ENCODE measurements at places on chromosomes 1 and 21.
A peak's percentile ranks its signal among the peaks of the same experiment; 100 is the strongest.

GRCh38 chr1:40802078-40802741, 18.6 kb downstream of the KCNQ4 start:
- peak; percentile 85 for DNase-seq

DNA sequence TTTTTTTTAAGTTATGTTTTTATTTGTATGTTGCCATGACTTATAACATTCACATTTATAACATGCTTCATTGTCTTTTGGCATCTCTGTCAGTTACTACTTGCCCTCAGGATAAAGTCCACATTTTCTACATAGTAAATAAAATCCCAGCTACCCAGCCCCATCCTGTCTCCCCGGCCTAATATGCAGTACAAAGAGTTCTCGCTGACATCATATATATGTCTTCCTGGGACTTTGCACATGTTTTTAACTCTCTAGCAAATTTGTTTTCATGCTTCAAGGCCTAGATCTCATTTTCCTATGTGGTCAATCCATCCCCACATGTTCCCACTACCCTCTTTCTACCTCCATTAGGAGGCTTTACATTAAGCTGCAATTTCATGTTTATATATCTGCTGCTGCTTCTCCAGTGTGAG, 33.0 kb upstream of the IVNS1ABP start:
- DNase-seq: no peak

DNA sequence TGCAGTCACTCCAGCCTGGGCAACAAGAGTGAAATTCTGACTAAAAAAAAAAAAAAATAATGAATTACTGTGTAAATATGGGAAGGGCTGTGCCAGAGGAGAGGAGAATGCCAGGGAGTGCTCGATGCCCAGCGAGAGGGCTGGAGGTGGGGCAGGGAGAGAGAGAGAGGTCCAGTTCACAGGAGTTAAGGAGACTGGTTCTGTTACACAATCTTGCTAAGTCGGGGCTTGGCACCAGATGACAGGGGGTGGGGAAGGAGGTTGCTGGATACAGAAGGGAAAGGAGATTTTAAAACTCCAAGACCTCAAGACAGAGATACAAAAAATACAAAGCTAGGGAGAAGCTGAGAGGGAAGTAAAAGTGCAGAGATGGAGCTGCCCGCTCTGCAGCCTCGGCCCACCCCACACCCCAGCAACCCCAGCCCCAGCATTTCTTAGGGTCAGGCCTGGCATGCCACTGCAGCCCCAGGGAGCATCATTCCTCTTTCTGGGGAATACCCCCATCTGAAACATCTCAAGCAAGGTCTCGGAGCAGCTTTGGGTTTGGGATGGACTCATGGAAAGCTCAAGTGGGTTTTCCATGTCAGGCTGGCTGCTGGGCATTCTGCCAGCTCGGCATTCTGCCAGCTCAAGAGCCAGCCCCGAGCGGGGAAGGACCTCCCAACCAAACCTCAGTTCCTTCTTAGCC, 991 bp downstream of the SELENBP1 start:
- DNase-seq: no peak

GRCh38 chr1:208024406-208024805, 113.5 kb upstream of the CD34 start:
- DNase-seq: no peak

- DNase-seq: no peak
These were observed 486 bp downstream of the HSPA13 start for GRCh38 chr21:14382486-14382834.

- DNase-seq: no peak
These were observed 21.2 kb upstream of the DISC1 start for GRCh38 chr1:231605149-231606100.

DNA sequence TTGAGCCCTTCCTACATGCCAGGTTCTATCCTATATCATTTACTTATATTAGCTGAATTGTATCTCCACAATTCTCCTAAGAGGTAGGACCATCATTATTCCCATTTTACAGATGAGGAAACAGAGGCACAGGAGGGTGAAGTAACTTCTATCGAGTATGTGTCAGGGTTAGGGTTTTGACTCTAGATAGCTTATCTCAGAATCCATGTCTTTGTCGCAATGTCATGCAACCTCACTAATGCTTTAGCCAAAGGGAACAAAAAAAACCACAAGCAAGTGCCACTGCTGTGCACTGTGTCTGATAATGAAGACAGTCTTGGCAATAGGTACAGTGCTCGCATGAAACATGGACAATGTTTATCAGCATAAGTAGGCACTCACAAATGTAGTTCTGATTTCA, 95.4 kb upstream of the CLDN14 start:
- DNase-seq: no peak

DNA sequence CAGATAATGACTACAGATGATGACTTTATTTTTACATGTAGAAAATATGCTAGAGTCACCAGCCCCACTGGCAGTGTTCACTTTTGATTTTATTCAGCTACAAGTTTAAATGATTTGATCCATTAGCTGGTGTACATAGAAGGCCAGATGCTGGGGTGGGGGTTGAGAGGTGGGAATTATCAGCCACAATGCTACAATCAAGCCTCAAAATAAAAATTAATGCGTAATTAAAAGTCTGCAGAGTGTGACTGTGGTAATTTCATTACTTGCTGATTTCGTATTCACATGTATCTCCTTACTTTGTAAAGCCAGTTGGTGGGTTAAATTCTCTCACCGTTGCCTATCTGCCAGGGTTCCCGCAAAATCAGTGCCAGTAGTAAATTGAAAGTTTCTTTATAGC, 109.3 kb downstream of the GALNT2 start:
- no peak for DNase-seq

GRCh38 chr1:26225033-26225831, 8.8 kb upstream of the CEP85 start:
- DNase-seq: peak; percentile 16

DNA sequence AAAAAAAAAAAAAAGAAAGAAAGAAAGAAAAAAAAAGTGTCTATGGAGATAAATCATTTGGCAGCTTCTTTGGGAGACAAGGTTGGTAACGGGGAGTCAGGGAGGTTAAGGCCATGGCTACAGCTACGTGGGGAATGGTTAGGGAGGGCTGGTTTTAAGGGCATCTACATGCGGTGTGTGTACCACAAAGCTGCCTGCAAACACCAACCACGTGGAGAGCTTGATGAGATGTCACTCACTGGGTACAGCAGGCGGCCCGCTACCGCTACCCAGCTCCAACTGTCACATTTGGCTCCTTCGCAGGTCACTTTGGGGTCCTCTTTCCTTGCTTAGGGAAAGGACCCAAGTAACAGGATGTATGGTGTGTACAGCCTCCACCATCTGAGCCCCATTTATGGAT, 4.2 kb downstream of the NPPB start:
- DNase-seq: no peak

DNA sequence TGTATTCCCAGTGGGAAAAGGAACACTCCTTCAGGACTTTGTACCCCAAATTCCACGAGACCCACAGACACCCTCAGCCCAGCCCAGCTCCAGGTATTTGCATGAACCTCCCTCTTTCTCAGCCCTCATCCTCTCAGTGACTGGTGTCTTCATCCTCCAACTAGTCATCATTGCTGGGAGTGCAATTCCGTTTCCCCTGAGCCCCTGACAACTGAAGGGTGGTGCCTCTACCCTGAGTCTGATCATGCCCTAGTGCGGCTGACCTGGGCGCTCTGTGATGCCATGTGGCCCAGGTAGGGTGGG, 3.8 kb upstream of the ZNF692 start:
- no peak for DNase-seq

DNA sequence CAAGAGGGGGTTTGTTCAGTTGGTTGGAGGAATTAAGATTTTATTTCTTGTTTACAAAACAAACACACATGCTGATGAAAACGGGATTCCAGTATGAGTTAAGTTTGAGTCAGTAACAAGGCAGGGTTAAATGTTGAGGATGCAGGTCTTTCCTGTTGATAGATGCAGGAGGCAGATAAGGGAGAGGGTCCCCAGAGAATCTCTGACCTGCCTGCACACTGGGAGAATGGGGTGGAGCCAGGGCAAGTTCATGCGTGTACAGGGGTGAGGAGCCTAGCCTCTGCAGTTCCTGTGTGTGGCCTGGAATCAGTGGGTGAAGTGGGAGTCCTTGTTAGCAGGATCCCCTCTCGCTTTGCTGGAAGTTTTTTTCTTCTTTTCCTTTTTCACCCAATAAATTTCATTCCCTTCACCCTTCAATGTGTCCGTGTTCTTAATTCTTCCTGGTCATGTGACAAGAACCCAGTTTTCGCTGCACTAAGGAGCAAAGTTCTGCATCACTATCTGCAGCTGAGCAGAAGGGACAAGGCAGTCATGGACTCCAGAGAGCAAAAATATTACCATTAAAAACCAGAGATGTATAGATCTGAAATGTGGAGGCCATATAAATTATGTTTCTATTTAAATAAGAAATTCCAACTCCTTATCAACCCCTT, 69.9 kb upstream of the MARK1 start:
- no peak for DNase-seq

DNA sequence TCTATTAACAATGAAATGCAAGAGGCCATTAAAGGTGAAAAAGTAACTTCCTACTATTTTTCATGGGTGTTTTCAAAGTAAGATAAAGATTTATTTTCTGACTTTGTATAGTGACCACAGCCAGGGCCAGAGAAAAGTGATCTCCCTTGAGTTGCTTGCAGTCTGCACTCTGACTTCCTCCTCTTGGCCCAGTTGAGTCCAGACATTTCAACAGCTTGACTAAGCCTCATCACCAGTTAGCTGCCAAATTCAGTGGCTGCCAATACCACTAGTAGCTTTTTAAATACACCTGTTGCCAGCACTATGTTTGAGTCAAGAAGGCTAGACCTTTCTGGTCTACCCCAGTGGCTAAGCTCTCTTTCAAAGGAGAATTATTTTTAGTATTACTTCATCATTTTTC, 3.7 kb upstream of the NEK7 start:
- no peak for DNase-seq

DNA sequence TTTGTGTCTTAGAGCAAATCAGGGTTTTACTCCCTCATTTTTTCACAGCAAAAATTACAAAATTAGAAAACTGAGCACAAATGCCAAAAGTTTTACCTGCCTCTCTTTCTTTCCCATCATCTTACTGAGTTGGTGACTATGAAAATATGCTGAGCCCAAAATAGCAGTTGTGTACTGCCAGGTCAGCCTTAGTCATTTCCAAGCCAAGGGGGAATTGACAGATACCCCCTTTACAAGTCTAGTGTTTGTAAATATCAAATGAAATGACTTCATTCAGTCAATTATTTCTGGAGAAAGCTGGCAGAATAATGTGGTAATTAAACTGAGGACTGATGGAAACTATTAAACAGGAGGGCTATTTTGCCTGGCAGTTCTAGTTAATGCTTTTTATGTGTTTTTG, 11.4 kb upstream of the GORAB start:
- no peak for DNase-seq

DNA sequence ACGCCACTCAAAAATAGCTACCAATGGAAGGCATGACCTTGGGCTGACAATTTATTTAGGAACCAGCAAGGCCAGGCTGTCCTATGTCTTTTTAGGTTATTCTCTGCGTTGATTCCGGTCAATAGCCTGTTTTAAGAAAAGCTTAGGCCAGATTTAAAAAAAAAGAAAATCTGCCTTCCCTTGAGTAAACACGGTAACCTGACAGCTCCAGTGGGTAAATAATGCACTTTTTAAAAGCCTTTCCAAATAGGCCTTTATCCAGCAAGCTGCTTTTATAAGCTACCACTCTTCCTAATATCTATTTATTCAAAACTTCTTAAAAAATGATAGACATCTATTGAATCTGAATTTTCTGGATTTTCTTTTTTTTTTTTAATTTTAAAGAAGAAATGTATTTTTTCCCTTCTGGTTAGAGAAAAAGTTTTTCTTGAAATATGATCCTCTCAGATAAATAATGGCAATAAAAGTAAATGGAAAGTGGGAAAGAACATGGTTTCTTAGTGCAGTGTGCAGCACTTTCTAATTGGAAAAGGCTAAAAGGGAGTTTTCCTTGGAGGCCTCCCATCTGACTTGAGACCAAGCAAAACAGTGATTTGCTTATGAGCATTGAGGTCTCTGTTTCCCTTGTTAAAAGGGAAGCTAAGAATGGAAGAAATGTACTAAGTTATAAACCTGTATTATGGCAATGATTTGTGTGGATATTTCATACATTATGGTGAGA, 281.0 kb upstream of the RUNX1 start:
- DNase-seq: no peak

DNA sequence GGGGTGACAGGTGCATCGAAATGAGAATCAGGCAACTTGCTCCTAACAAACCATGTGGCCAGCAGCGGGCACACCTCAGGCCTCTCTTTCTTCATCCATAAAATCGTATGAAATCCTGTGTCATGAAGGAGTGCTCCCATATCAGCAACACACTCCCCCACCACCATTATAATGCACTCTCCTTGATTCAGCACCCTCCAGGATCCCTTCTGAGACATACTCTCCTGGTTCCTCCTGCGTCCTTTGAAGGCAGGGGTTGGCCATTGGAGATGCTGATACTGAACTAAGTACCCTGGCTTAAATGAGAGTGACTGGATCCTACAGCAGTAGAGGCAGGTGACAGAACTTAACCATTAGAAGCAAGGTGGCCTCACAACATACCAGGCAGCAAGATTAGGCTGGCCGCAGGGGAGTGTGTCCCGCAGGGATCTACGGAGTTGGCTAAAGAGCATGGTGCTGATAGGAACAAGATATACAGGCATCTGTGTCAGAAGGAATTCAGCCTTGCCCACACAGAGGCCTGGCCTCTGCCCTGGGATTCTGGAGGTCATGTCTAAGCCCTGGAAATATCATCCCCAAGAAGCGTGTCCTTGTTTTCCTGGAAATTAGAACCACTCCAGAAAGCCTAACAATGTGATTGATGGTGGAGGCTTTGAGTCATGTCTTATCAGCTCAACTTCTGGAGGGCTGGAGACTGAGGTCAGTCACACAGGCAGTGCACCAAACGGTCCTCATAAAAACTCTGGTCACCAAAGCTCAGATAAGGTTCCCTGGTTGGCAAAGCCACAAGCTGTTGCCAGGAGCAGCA, 16.8 kb downstream of the S100A7A start:
- DNase-seq: no peak

- no peak for DNase-seq
These were observed 8.9 kb upstream of the CD48 start for GRCh38 chr1:160720356-160721085.

GRCh38 chr1:63615768-63616420, 22.7 kb downstream of the PGM1 start:
- DNase-seq: peak; percentile 46

DNA sequence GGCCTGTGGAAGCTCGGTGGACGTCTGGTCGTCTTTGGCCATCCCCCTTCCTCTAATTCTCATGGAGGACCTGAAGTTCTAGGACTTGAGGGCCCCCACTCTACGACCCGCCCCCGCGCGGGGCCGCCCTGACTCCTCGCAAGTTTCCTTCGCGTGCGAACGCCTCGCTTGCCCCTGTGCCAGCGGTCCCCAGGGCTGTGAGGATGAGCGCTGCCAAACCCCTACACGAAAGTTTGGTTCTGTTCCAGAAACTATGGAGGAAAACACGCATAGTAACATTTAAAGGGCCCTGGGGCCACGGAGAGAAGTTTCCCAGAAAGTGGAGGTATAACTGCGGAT, 304 bp upstream of the GNG12 start:
- no peak for DNase-seq

- no peak for DNase-seq
These were observed 45.0 kb upstream of the DNAJC6 start for GRCh38 chr1:65264197-65264929.

- no peak for DNase-seq
These were observed 490.4 kb upstream of the C1orf87 start for GRCh38 chr1:60563777-60564535.

All from CD8-positive, alpha-beta memory T cell (primary cell).